ENCODE measurements at places on chromosomes 3 and 15. TPM values are rescaled to one million over a fixed set of nuclear protein-coding genes. Genes with fewer than 3 reads are reported as not detected.

GRCh38 chr15:34644851-34645250, 61.4 kb upstream of the GOLGA8B start:
- no peaks in the 10 kb centered on the region for H3K36me3 ChIP-seq
- H3K27ac ChIP-seq: no peak overlapping the region
- H3K4me1 ChIP-seq: no peaks in the 10 kb centered on the region
- no peak overlapping the region for H3K4me3 ChIP-seq

GRCh38 chr3:96264701-96265100, 549.7 kb upstream of the EPHA6 start:
- no peak overlapping the region for H3K27ac ChIP-seq
- no peaks in the 10 kb centered on the region for H3K4me1 ChIP-seq
- H3K27me3 ChIP-seq: no peaks in the 10 kb centered on the region
- H3K4me3 ChIP-seq: no peak overlapping the region

DNA sequence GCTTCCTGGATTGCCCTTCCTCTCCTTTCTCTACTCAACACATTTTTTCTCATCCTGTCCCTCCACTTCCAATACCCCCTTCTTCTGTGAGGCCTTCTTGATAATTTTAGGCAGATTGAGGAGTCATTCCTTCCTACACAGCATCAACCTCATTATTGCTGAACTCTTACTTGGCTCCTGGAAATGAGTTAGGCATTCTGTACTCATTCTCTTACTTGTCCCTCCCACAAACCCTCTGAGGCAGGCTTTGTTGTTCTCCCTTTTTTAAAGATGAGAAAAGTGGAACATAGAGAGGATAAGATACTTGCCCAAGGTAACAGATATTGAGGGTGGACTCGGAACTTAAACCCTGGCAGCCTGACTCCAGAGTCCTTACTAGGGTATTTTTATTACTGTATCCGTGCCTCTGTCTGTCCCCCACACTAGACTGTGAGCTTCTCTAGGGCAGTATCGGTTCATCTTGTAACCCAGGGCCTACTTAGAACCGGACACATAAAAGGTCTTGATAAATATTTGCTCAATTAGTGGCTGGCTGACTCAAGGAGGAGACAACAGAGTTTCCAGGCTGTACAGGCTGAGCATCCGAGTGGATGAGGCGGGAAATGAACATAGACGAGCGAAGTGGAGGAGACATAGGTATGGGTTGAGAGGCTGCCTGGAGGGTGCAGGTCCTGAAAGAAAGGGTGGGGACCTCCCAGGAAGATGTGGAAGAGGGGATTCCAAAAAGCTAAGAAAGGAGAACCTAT, 148.7 kb upstream of the ATP2B2 start:
- H3K36me3 ChIP-seq: no peaks in the 10 kb centered on the region
- no peak overlapping the region for H3K4me3 ChIP-seq
- peaks cover 2% of the 10 kb centered on the region for H3K27me3 ChIP-seq
- no peak overlapping the region for H3K27ac ChIP-seq

- H3K27me3 ChIP-seq: peaks cover 7% of the 10 kb centered on the region
- H3K36me3 ChIP-seq: no peaks in the 10 kb centered on the region
- H3K4me3 ChIP-seq: no peak overlapping the region
- peak; percentile 41 for DNase-seq
- H3K4me1 ChIP-seq: no peaks in the 10 kb centered on the region
Measured at GRCh38 chr15:71572452-71573053, 237.8 kb upstream of the NR2E3 start.

- DNase-seq: no peak
- H3K36me3 ChIP-seq: no peaks in the 10 kb centered on the region
- no peak overlapping the region for H3K27ac ChIP-seq
Measured at GRCh38 chr3:186457236-186457635, 86.9 kb downstream of the CRYGS start.

Gene STX19
- total RNA-seq: not detected

- peak within 1 kb of the TSS; percentile 86 for H3K27ac ChIP-seq
- DNase-seq: peak; percentile 94
- H3K4me3 ChIP-seq: peak within 1 kb of the TSS; percentile 89
- peaks cover 4% of the 10 kb centered on the region for H3K36me3 ChIP-seq
- H3K27me3 ChIP-seq: peaks cover 25% of the 10 kb centered on the region
Measured at GRCh38 chr3:125055913-125056745, at the start of gene HEG1. Gene HEG1, minus strand, starts transcription at chr3:125055997. Its CDS starts 107 bp downstream, at chr3:125055890.

- H3K27ac ChIP-seq: no peak within 1 kb of the TSS
- H3K27me3 ChIP-seq: no peaks in the 10 kb centered on the region
- no peak within 1 kb of the TSS for H3K4me3 ChIP-seq
- H3K4me1 ChIP-seq: no peaks in the 10 kb centered on the region
Measured at GRCh38 chr3:69999140-70000027, at the start of gene SAMMSON. Gene SAMMSON, plus strand, starts transcription at chr3:69999733.

Gene KNG1
- total RNA-seq: not detected

GRCh38 chr3:172339892-172340291, 108.4 kb downstream of the GHSR start:
- H3K36me3 ChIP-seq: peaks cover 6% of the 10 kb centered on the region
- no peaks in the 10 kb centered on the region for H3K27me3 ChIP-seq
- H3K4me3 ChIP-seq: no peak overlapping the region
- H3K4me1 ChIP-seq: no peaks in the 10 kb centered on the region
- DNase-seq: no peak

DNA sequence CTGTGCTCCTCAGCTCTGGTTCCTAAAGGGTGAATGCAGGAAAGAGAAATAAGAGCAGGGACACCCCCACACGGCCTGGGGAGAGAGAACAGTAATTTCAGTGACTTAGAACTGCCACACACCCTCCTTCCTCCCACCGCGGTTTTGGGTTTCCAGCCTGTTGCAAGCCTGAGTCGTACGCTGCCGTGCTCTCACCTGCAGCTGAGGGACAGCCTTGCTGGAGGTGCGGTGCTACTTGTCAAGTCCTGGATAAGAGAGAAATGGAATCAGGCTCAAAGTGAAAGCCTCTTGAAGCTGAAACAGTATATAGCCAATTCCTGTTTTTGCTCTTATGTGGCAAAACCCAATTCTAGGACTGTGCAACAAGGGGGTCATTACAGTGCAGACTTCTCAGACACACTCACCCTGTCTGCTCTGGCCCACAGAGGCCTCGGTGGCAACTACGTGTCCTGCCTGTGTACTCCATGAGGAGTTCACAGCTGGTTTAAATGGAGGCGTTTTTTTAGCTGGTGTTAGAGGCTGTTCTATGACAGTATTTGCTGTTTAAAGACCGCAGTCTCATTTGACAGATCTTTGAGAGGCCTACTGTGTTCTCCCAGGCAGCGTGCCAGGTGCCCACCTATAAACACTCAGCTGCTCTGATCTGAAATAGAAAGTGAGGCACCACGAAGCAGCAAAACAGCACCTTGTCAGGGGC, 42.9 kb downstream of the TBC1D2B start:
- peak; percentile 92 for DNase-seq
- peak overlapping the region; percentile 75 for H3K4me3 ChIP-seq
- H3K4me1 ChIP-seq: peaks cover 72% of the 10 kb centered on the region
- H3K27ac ChIP-seq: peak overlapping the region; percentile 76
- peaks cover 33% of the 10 kb centered on the region for H3K36me3 ChIP-seq
- no peaks in the 10 kb centered on the region for H3K27me3 ChIP-seq

- H3K4me3 ChIP-seq: no peak overlapping the region
- no peaks in the 10 kb centered on the region for H3K4me1 ChIP-seq
- H3K36me3 ChIP-seq: no peaks in the 10 kb centered on the region
- H3K27me3 ChIP-seq: no peaks in the 10 kb centered on the region
Measured at GRCh38 chr3:127170814-127171213, 22.1 kb upstream of the PRR23E start.

Gene FMN1
- not detected for total RNA-seq

GRCh38 chr15:69443032-69443611, 9.5 kb upstream of the RPLP1 start:
- peaks cover 13% of the 10 kb centered on the region for H3K4me1 ChIP-seq
- H3K4me3 ChIP-seq: peak overlapping the region; percentile 55
- peaks cover 54% of the 10 kb centered on the region for H3K36me3 ChIP-seq

Gene ERICH6
- total RNA-seq: not detected

GRCh38 chr3:184738982-184739381, 27.1 kb upstream of the MAGEF1 start:
- no peaks in the 10 kb centered on the region for H3K36me3 ChIP-seq
- no peak overlapping the region for H3K4me3 ChIP-seq
- DNase-seq: no peak
- H3K27me3 ChIP-seq: peaks cover 13% of the 10 kb centered on the region
- no peak overlapping the region for H3K27ac ChIP-seq

- peak overlapping the region; percentile 93 for H3K27ac ChIP-seq
- peaks cover 48% of the 10 kb centered on the region for H3K4me1 ChIP-seq
- H3K27me3 ChIP-seq: no peaks in the 10 kb centered on the region
- peaks cover 11% of the 10 kb centered on the region for H3K36me3 ChIP-seq
- peak; percentile 82 for DNase-seq
Measured at GRCh38 chr3:187777331-187777941, 32.2 kb upstream of the BCL6 start.
